Mucosa of gallbladder (tissue), 1 donor: ENCODE measurements at places on chromosomes 4 and X. TPM values are rescaled to one million over a fixed set of nuclear protein-coding genes. Genes with fewer than 3 reads are reported as not detected.

- DNase-seq: no peak
Measured at GRCh38 chrX:129540722-129541184, 694 bp downstream of the OCRL start.

- DNase-seq: no peak
Measured at GRCh38 chr4:142202404-142203332, 566.3 kb downstream of the IL15 start.

GRCh38 chr4:79450053-79450452 is 42.0 kb upstream of the GK2 start:
- no peak for DNase-seq

- DNase-seq: peak; percentile 57
Measured at GRCh38 chrX:154411981-154412340, 622 bp downstream of the TAFAZZIN start.

- no peak for DNase-seq
Measured at GRCh38 chrX:116961872-116962582, 499.3 kb upstream of the CT83 start.

GRCh38 chr4:6231663-6232165 is 31.4 kb upstream of the JAKMIP1 start:
- no peak for DNase-seq

Gene ABCB7
- 22.9 TPM for total RNA-seq
